NCI-H526 (cell line): ENCODE measurements at places on chromosomes 11 and 22.

GRCh38 chr22:32874976-32875375 is 73.5 kb downstream of the TIMP3 start:
- no peak for DNase-seq

- no peak for DNase-seq
Observed at GRCh38 chr11:98110030-98110429, 910.7 kb upstream of the CNTN5 start.

DNA sequence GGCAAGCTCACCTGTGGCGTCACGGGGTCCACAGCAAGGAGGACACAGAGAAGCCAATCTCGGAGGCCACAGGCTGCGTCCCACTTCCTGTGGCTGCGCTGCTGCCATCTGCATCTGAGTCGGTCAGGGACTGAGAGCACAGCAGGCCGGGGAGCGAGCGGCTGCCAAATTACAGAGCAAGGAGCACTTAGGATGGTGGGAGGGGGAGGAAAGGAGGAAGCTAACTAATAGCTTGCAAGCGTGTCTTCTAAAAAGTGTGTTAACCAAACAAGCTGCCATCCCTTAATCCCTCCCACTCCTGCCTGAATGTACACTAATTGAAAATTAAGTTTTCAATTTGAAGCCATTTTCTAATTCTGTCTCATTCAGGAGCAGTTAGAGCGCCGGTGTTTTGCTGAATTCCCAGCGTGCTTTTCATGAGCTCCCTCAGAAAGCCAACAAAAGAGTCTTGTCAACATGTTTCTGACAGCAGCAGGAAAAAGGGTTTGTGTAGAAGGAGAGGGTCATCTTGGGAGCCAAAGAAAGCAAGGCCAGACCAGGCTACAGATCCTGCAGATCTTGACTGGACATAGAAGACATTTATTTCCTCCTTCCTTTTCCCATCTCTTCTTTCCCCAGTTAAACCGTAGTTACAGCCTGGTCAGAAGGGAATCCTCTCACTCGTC is 42.4 kb upstream of the API5 start:
- no peak for DNase-seq

DNA sequence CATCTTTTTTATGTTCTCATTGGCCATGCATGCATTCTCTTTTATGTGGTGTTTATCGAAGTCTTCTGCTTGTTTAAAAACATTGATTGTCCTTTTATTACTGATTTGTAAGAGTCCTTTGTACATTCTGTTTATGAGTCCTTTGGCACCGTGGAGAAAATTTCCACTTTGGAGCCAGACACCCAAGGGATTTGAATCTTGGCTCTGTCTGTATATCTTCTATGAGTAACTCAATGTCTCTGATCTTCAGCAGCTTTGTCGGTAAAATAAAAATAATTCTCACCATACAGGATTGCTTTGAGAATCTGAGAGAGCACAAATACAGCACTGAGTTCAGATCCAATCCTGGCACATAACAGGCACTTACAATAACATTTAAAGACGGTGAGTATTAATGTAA is 12.8 kb upstream of the SORL1 start:
- DNase-seq, result no peak

DNA sequence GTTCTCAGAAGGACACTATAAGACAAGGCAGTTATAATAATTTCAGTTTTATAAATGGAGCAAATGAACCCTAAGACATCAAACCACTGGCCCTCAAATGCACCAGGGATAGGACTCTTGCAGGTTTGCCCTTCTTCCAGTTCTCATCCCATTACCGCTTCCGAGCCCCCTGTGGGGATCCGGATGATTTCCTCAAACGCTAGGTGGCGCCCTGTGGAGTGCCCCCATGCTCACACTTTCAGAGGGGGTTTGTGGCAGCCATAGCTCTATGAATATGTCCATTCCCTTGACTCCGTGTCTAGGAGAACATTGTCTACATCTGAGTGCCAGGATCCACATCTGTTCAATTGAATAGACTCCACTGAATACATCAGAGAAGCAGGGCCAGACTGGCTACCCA is 816.3 kb downstream of the NTM start:
- no peak for DNase-seq

GRCh38 chr22:24240381-24240780 is 4.5 kb downstream of the GGT5 start:
- DNase-seq, result no peak

DNA sequence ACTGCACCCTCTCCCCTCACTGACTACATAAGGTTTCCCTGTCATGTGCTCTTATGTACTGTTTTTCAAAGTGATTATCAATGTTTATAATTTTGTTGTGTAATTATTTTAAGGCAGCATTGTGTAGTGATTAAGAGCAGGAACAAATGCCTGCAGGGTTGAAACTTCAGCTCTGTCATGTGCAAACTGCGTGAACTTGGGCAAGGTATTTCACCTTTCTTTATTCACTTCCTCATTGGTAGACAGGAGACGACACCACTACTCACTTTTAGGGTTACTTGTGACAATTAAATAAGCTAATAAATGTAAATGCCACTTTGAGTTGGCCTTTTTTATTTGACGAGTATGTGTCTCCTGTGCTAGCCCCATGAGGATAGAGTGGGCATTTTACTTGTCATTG is 86.5 kb upstream of the E2F8 start:
- no peak for DNase-seq

DNA sequence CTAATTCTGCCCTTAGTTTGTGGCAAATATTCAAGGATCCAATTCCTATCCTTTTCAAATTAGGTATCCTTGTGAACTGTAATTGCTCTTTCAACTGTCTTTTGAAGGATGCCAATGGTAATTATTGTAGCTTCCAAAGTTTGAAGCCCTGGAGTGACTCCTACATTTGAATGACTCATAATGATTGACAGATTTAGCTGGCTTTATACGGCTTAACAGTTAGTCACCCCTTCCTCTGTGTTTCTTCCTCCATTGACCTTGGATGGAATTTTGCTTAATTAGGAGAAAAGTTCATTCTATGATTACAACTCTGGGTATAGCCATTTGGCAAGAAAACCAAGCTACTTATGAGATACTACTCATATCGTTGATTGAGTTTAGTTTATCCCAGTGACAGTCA is 639.3 kb upstream of the KIRREL3 start:
- DNase-seq, result no peak

DNA sequence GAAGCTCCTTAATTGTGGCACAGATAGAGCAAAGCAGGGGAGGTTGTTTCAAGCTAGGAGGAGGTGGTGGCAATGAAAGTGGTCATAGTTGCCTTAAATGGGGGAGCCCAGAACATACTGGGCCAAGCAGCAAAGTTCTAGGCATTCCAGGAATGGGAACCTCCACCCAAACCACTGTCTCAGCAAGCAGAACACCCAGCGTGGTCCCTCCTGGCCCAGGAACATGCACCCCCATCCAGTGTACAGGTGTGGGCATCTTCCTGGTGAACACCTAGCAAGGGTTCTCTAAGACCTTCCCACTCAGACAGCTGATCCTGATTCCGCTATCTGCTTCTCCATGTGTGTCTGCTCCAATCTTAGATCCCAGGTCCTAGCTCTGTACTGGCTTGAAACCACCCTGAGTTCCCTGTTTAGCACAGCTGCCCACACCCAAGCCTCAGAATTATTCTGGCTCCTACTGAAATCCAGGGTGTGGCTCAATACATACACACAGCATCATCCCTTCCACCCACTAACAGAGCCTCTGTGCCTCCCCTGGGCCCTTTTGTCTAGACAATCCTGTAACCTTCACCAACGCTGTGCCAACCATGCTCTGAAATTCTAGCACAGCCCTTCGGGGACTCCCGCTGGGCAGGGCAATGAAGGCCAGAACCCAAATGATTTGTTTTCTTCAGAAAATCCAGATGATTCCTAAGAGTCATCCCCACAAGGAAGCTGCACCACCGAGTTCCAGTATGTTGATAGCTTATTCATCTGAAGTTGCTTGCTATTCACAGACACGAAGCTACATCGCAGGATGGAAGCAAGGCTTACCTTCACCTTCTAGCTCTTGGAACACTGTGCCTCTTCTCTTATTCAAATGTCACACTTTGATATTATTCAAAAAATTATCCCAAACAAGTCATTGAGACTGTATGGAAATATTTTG is 76.6 kb downstream of the ABTB2 start:
- DNase-seq, result no peak

- no peak for DNase-seq
Observed at GRCh38 chr22:44944883-44945601, 64.8 kb downstream of the PHF21B start.

DNA sequence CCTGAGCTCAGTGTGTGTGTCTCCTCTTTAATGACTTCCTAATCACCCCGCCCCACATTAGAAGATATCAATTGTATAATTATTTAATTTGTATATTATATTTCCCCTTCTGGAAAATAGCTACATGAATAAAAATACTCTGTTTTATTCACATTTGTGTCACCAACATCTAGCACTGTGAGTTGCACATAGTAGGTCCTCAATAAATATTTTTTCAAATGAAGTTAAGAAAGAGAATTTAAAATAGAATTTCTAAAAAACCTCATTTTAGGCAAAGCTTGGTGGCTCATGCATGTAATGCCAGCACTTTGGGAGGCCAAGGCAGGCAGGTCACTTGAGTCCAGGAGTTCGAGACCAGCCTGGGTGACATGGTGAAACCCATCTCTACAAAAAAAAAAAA is 59.7 kb downstream of the FAM83F start:
- no peak for DNase-seq

GRCh38 chr22:44247923-44248892 is 64.5 kb downstream of the SHISAL1 start:
- no peak for DNase-seq

DNA sequence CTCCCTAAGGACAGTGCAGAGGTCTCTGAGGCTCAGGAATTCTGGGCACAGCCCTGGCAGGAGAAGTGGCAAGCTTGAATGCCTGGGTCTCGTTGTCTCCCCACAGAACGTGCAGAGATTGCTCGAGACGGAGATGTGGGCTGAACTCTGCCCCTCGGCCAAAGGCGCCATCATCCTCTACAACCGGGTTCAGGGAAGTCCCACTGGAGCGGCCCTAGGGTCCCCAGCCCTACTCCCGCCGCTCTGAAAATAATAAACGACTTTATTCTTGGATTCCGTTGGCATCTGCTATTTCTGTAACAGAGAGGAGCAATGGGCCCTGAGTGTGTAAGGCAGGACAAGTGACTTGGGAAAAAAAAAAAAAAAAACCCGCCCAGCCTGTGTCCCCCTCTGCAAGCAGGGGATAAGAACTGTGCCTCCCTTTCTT is 591 bp upstream of the DNAJC4 start:
- no peak for DNase-seq

GRCh38 chr11:41781441-41781840 is 322.0 kb upstream of the LRRC4C start:
- no peak for DNase-seq

DNA sequence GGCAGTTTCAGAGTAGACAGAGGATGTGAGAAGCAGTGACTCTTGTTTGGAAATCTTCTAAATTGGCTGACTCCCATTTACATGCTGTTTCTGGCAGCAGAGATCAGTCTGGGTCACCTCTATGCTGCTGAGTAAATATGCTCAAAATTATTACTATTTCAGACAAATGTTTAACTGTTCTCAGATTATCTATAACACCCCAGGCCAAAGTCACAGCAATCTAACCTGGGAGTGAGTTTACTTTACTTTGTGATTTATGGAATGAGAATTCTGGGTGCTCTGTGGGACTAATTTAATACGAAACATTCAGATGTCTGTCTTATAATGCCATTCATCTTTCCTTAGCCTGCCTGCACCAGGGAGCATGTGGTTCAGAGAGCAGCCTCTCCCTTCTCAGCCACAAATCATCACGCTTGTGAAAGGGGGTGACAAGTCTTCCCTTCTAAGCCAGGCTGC is 282.5 kb upstream of the MPPED2 start:
- DNase-seq, result no peak

GRCh38 chr11:114482114-114482513 is 42.8 kb downstream of the REXO2 start:
- DNase-seq, result no peak

DNA sequence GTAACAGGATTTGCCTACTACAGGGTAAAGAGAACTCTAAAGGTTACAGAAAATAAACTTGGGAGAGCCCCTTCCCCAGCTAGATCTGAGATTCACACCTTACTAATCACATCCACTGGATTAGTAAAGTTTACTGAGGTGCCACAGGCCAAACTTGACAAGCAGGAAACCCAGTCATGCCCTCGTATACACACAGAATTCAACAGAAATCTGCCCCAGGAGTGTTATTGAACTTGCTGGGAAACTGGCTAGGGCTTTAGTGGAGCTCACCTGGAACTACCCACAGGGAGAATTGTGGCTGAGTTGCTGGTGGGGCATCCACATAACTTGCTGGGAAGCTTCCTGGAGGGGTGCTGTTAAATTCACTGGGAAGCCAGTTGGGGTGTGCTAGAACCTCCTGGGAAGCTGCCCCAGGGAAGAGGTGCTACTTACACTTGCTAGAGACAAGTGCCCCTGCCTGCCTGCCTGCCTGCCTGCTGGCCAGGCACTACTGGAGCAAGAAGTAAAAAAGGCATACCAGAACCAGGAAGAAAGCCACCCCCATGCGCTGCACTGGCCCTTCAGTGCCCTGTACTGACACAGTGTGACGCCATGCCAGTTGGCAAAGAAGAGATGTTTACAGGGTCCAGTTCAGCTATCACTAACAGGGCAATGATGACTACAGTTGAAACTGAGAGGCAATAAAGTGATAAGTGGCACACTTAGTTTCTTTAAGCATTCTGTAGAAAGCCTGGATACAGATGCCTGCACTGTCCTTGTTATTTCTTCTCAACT is 106.5 kb downstream of the ALX4 start:
- no peak for DNase-seq

DNA sequence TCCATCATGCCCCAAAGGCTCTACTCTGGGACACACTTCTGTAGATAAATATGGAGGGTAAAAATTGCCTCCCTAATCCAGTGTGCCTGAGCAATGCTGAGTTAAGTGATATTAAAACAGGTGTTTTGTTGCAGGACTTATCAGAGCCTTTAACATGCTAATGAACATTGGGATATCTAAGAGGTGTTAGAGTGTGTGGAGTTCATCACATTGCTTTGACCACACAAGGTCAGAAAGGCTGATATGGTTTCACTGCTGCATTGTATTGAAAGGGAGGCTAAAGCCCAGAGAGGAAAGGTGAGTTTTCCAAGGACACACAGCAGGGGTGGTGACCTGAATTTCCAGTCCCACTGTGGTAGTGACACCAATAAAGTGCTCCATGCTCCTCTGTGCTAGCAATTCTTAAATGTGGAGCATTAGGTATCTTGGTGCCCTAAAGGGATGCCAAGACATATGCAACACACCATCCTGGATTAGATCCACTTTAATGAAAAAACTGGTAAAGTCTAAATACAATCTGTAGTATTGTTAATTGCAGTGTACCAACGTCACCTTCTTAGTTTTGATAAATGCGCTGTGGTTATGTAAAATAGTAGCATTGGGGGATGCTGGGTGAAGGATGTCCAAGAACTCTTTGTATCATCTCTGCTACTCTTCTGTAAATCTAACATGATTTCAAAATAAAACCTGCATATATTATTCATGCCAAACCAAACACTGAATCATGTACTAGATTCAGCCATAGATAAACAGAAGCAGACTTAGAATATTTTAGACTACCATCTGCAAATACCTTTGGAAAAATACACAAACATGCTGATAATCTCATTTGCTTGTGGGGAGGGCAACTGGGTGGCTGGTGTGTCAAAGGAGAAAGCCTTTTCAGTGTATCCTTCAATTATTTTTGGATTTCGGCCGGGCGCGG is 45.8 kb downstream of the MIAT start:
- no peak for DNase-seq

GRCh38 chr11:67301951-67302516 is 1.3 kb upstream of the SSH3 start:
- peak; percentile 89 for DNase-seq
